ENCODE measurements at places on chromosomes 7 and 10.
A peak's percentile ranks its signal among the peaks of the same experiment; 100 is the strongest.

- DNase-seq: no peak
Observed at GRCh38 chr7:44535348-44536064, 5.6 kb downstream of the NPC1L1 start.

DNA sequence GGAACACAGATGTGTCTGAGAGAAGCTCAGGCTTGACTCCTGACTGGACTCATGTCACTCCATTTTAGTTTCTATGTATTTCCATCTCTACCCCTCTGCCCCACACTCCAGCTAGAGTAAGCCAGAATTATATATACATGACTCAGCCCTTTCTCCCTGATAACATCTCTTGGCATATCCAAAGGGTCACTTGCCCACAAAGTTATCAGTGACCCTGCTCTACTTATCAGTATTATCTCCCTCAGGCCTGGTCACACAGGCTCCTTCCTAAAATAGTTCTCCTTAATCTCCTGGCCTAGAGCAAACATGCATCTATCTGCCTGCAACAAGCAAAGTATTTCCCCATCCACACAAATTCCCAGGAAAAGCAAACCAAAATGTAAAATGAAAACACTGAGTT is 598.3 kb downstream of the SUGCT start:
- DNase-seq: no peak

- DNase-seq: no peak
Observed at GRCh38 chr7:151012911-151013347, 11.4 kb downstream of the ATG9B start.

DNA sequence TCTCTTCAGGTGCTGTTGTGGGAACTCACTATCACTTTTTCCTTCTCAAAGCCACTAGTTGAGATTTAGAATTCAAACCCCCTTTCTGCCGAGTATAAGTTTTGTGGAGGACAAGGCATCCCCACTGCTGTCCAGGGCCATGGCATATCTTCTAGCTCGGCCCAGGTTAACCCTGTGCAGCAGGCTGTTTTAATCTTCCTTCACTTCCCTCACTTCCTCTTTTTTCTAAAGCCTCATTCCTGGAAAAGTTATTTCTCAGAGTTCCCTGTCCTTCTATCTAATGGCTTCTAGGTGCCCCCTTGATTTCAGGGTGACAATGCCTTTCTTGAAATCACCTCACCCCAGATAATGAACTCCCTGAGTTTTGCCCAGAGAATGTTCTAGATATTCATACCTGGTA is 222.3 kb downstream of the SNX10 start:
- no peak for DNase-seq

DNA sequence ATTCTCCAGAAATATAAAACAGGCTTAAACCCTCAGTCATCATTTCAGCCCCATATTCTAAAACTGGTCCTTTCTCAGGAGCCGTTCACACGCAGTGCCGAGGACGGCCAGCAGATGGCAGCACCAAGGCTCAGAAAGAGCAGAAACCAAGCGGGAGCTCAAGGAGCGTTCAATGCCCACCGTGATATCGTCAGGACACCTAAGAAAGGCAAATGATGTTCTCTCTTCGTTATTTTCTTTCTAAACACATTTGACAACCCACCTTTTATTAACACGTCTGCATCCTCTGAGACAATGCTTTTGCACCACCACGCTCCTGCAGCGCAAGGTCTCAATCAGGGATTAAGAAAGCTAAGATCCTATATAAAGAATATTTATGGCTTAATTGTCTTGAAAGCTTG is 45.7 kb upstream of the RBM33 start:
- peak; percentile 83 for DNase-seq

DNA sequence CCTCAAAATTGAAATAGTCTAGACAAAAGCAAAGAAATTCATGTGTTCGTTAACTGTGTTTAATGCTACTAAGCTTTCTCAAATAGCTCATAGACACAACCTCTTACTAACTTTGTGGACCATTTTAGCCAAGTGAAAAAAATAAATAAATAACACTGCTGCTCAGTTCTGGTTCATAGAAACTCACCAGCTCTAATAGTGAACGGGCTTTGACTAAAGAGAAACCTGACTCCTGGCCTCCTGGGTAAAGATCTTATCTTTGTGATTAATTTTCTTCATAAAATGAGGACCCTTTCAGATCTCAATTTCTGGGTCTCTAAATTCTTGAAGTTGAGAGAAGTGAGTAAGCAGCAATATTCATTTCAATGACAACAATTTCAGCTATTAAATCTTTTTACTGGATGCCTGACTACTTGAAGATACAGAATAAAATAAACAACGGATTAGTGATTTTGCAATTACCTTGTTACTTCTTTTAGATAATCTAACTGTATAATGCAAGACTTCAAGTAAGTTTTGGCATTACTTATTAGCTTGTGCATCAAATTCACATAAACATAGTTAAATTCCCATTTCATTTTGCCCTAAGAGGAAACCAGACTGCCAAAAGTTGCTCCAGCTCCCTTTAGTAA is 3.1 kb downstream of the CADPS2 start:
- DNase-seq: no peak

GRCh38 chr7:5831196-5831595 is 49.4 kb upstream of the OCM start:
- no peak for DNase-seq

All from activated CD4-positive, alpha-beta T cell treated with anti-CD3 and anti-CD28 coated beads, Interleukin-2, amount 50 U/mL, for 4 hours (primary cell).